ENCODE measurements at places on chromosomes 1 and 21. TPM values are rescaled to one million over a fixed set of nuclear protein-coding genes. Genes with fewer than 3 reads are reported as not detected.

TMPRSS3 gene
- total RNA-seq = not detected

RNF186 gene
- not detected for total RNA-seq

FCRL4 gene
- not detected for total RNA-seq

PLA2G2E gene
- total RNA-seq = not detected

SLC44A3 gene
- 16.9 TPM for total RNA-seq

PALMD gene
- total RNA-seq = not detected

VSIG8 gene
- not detected for total RNA-seq

NES gene
- 22.7 TPM for total RNA-seq

NBPF20 gene
- total RNA-seq = 6.3 TPM

C1orf50 gene
- 6.1 TPM for total RNA-seq

PKNOX1 gene
- total RNA-seq = 10.7 TPM

GNAT2 gene
- total RNA-seq = not detected

KRTAP10-5 gene
- total RNA-seq = not detected

ZNF692 gene
- total RNA-seq = 48.5 TPM

TRIM17 gene
- 4.5 TPM for total RNA-seq

C1orf116 gene
- total RNA-seq = 10.4 TPM

KANK4 gene
- total RNA-seq = 21.5 TPM

FOXO6 gene
- 0.59 TPM for total RNA-seq

HES3 gene
- total RNA-seq = not detected

ZNF496 gene
- 36.4 TPM for total RNA-seq

SLC45A1 gene
- total RNA-seq = 0.44 TPM

PLEKHG5 gene
- 12.2 TPM for total RNA-seq

MAN1C1 gene
- total RNA-seq = 3.5 TPM

AMY1B gene
- total RNA-seq = not detected

LCE6A gene
- not detected for total RNA-seq

LCE1C gene
- total RNA-seq = not detected

SLC6A17 gene
- total RNA-seq = not detected

HS2ST1 gene
- 57.2 TPM for total RNA-seq

DENND2C gene
- total RNA-seq = 1.1 TPM

GPR37L1 gene
- 0.07 TPM for total RNA-seq

OR10J1 gene
- total RNA-seq = not detected

LRRC40 gene
- total RNA-seq = 15.6 TPM

LCE3E gene
- not detected for total RNA-seq

DIRAS3 gene
- total RNA-seq = not detected

TTLL10 gene
- 1.2 TPM for total RNA-seq

CCDC181 gene
- 0.23 TPM for total RNA-seq

SLC35D1 gene
- 7.1 TPM for total RNA-seq

MARK1 gene
- 0.14 TPM for total RNA-seq

TAS1R3 gene
- 0.29 TPM for total RNA-seq

AGRN gene
- total RNA-seq = 188 TPM

AK4 gene
- 133 TPM for total RNA-seq

MXRA8 gene
- 4.9 TPM for total RNA-seq

MEX3A gene
- total RNA-seq = 8.9 TPM

MFAP2 gene
- total RNA-seq = 20.5 TPM

CSF1 gene
- 3.9 TPM for total RNA-seq
